ENCODE measurements at places on chromosomes 12 and 14. TPM values are rescaled to one million over a fixed set of nuclear protein-coding genes. Genes with fewer than 3 reads are reported as not detected.

MAPK1IP1L gene
- 22.3 TPM for total RNA-seq

DNA sequence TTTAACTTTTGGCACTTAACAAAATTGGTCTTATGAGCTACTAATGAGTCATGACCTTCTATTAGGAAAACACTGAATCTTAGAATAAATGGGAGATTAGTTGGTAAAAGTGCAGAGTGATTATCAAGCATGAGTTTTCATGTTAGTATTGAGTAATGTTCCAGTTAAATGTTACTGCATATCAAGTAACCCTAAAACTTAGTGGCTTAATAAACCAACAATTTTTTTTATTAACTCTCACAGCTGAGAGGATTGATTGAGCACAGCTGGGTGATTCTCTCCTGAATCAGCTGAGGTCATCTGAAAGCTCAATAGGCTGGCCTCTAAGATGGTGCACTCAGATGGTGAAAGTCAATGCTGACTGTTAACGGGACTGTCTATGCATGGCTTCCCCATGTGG is 248.6 kb downstream of the BCL11B start:
- no peak for DNase-seq

- DNase-seq, result no peak
These were observed 136.3 kb downstream of the HELB start for GRCh38 chr12:66438601-66439000.

GRCh38 chr14:33386781-33387180 is 448.1 kb downstream of the NPAS3 start:
- DNase-seq, result no peak
